ENCODE measurements at places on chromosomes 5 and 9. TPM values are rescaled to one million over a fixed set of nuclear protein-coding genes. Genes with fewer than 3 reads are reported as not detected.

The PCDHGA6 gene
- total RNA-seq: 4.2 TPM

DNA sequence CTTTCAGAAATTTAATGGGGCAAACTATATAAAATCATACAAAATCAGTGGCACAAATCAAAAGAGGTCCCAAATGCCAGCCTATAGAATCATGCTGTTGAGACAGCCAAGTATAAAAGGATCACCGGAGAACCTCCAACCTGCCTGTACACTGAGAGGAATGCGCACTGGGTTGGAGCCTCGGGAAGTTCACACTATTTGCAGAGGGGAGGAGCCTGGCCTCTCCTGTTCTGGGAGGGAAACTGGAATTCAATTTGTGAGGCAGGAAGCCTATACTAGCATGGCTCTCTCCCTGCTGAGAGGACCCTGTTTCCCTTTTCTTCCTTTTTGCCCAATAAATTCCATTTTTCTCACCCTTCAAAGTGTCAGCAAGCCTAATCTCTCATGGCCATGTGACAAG, 406.0 kb downstream of the HINT1 start:
- no peak for DNase-seq

DNA sequence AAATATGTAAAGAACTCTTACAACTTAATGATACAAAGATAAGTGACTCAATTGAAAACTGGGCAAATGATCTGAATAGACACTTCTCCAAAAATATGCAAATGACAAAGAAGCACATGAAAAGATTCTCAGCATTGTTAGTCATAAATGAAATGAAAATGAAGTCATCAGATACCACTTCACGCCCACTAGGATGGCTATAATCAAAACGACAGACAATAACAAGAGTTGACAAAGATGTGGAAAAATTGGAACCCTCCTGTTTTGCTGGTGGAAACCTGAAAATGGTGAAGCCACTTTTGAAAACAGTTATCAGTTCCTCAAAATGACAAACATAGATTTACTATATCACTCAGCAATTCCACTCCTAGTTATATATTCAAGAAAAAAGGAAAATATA, 7.9 kb upstream of the SYK start:
- DNase-seq: no peak

- no peak for DNase-seq
Measured at GRCh38 chr5:145557345-145557744, 277.8 kb downstream of the PRELID2 start.

- DNase-seq: no peak
Measured at GRCh38 chr5:582936-583635, 29.1 kb upstream of the CEP72 start.

DNA sequence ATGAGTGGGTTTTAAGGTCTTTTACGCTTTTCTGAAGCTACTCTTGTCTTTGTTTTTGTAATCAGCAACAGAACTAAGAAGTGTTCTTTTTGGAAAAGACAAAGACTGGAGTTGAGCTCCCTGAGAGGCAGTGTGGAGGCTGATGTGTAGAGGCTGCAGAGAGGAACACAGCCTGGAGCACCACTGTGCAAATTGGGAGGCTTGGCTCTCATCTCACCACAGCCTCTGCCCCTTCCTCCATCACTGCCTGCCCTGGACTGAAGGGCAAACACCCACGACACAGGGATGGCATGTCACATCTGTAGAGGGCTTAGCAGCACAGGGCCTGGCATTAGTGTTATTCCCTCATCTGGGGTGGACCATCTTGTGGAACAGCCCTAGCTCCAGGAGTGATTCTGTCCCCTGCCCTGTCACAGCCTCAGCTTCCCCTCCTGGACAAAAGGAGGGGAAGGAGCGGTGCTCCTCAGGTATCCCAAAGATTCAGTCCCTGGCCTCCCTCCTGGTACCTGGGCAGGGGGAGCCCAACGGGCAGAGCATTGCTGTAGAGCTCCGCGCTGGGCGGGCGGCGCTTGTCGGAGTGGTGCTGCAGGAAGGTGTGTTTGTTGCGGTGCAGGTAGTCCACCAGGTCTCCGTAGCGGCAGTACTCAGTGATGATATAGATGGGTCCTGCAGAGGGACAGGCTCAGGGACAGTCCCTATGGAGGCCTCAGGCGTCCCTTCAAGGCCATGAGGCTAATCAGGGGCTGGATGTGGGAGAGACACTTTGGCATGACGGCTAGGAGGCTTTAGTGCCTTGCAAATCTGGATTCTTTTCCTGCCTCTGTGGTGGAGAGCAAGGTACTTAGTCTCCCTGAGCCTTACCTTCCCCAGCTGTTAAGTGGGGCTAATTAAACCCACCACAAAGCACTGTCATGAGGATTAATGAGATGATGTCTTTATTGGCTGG, 32.8 kb downstream of the PDGFRB start:
- no peak for DNase-seq
